Activated CD4-positive, alpha-beta T cell treated with anti-CD3 and anti-CD28 coated beads, Interleukin-2, Interleukin-6, amounts not matched to agents 100 ng/mL and 50 ng/mL, durations not matched to agents 16 hours and 8 hours (primary cell): ENCODE measurements at places on chromosomes 5 and 9.

- DNase-seq = no peak
These were observed 57.9 kb downstream of the PRRT1B start for GRCh38 chr9:131603199-131603598.

DNA sequence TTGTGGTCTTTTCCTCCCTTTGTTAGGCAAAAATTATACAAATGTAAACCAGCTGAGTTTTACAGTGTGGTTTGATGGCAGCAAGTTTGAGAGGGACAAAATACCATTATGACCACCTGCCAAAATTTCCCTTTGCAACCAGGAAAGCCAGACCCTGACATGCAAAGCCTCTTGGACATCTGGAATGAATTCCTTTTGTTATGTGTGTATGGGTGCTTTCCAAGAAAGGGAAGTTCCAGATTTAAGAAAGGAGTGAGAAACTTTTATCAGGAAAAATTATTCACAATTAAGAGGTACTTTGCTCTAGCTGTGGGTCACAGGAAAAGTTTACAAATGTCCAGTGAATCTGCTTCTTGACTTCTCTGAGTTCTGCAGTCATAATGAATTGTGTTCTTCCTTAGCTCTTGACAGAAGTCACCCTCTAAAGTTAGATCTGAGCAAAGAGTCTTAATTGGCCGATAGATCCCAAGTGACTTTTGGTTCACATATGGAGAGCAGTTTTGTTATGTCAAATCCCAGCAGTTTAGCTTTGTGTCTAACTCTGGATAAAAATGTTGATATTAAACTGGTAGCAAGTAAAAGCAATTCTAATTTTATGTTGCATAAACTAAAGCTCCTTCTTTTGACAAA lies 295.9 kb upstream of the ZNF608 start:
- no peak for DNase-seq

- no peak for DNase-seq
These were observed 130.9 kb upstream of the TMEM161B start for GRCh38 chr5:88399561-88399960.

DNA sequence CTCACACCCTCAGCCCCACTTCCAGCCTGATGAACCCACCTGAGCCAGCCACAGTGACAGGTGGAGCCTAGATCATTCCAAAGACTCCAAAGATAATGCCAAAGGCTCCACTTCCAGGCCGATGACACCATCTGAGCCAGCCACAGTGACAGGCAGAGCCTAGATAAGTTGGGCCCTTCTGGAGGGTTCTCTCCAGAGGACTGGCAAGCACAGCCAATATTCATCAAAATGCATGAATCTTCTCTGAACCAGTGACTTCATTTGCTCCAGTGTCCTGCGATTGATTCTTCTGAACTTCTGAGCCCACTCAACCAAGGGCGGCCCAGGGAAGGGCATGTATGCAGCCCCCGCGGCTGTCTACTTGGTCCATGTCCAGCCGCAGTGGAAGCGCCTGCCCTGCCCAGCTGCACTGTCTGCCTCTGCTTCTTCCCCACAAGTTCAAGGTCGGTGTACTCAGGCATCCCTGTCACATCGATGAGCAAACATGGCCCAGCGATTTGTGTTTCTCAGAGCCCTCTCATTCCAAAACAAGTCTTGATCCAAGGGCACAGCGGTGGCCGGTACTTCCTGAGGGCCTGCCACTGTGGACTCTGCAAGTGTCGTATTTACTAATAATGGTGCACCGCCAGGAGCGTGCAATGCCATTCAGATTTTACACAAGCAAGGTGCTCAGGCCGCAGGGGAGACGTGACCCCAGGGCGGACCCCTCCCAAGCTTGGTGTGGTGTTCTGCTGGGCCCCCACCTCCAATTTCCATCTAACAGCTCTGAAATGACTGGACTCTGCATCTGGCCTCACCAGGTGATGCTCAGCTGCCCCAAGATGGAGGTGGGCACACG lies 107.0 kb downstream of the VAV2 start:
- DNase-seq = no peak

- DNase-seq = no peak
These were observed 470.5 kb downstream of the PDE4D start for GRCh38 chr5:59423021-59423420.

DNA sequence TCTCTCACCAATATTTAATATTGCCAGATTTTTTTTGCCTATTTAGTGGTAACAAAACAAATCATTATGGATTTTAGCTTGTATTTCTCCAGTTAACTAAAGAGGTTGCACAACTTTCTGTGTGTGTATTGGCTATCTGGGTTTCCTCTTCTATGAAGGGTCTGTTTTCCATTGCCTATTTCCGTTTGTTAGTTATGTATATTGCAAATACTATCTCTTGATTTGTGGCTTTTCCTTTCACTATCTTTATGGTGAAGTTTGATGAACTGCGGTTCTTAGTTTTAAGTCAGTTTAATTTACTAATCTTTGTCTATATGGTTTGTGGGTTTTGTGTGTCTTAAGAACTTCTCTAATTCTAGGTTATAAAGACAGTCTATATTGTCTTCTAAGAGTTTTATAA lies 136.3 kb downstream of the CEP120 start:
- no peak for DNase-seq

GRCh38 chr5:160071916-160072315 lies 47.3 kb downstream of the PWWP2A start:
- DNase-seq = no peak

DNA sequence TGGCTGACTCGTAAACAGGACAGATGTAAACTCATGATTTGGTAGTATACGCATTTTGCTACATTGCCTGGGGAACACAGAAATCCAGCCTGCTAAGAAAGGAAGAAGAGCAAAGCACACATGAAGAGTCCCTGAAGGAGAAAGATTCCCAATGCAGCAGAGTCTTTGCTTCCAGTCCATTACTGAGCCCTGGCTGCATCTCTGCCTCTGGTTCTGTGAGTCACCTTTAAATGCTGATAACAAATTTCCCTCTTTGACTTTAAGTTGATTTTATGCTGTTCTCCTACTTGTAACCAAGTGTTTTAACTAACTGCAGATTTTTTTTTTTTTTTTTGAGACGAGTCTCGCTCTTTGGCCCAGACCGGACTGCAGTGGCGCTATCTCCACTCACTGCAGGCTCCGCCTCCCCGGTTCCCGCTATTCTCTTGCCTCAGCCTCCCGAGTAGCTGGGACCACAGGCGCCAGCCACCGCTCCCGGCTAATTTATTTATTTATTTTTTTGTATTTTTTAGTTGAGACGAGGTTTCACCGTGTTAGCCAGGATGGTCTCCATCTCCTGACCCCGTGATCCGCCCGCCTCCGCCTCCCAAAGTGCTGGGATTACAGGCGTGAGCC lies 8.5 kb upstream of the PRXL2C start:
- no peak for DNase-seq

DNA sequence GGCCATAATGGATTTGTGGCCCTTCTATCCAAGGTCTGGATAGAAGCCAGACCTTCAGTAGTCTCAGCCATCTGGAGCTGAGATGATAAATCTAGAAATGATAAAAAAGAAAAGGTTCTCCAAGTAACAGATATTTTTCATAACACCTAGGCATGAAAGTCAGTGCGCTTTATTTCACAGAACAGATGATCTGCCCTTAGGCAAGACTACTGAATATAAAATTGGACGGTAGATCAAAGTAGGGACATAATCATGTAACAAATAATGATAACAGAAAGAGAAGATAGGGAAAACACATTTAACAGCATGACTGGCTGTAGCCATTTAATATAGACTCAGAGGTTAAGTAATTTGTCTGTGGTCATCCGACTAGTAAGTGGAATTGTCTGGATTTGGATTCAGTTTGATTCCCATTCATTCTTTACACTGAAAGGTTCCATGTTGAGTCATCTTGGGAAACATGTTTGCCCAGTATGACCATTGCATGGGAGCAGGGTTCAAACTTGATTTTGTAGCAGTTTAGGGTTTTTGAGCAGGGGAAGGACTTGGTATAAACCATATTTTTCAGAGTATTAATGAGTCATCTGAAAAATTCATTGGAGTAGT lies 4.1 kb upstream of the CAVIN4 start:
- DNase-seq = no peak

GRCh38 chr5:14272548-14273205 lies 129.5 kb downstream of the TRIO start:
- DNase-seq = no peak

DNA sequence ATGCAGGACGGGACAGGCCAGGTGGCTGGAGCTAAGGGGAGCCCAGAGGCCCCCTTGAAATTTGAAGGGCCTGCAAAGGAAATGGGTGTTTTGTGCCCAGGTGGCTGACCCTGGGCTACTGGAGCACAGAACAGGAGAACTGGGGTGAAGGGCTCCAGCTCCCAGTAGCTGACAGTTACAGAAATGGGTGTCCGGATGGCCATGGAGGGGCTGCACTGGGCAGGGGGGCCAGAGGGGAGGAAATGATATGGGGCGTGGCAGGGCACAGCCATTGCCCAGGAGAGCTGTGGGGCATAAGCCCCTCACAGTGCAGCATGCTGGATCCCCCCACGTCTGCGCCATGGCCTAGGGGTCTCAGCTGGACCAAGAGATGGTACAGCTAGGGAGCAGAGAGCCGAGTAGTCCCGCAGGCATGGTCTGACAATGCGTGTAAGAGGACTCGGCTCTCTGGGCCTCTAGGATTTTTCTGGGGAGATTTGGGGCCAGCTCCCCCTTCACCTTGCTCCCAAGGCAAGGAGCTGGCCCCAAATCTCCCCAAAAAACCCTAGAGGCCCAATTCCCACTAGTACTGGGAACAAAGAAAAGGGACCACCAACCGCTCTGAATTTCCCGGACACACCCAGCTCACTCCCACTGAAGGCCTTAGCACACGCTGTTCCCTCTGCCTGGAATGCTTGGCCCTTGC lies 7.9 kb upstream of the CARD19 start:
- no peak for DNase-seq

DNA sequence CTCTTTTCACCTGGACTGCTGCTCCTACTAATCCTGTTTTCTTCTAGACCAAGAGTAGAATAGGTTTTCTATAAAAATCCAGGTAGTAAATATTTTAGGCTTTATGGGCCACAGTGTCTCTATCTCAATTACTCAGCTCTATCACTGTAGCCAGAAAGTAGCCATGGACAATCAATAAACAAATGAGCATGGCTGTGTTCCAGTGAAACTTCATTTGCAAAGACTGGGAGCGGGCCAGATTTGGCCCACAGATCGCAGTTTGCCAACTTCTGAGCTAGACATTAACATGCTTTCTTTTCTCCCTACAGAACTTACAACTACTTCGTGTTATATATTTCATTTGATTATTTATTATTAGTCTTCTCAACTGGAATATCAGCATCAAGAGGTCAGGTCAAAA lies 30.2 kb downstream of the BRINP1 start:
- no peak for DNase-seq

DNA sequence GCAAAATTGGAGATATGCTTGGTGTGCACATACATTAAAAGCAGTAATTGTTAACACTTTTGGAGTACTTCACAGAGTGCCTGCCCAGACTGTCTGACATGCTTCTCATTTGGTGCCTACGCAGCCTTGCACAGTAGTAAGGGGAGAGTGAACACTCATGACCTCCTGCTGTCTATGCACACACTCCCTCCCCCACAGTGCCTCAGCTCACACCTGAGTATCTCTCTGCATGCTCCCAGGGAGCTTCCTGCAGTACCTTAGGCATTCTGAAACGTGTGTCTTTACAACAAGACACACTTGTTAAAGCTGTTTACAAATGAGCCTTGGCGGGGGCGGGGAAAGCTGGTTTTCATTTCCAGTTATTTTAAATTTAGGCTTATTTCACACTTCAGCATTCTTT lies 18.0 kb downstream of the MAP3K1 start:
- DNase-seq = no peak

DNA sequence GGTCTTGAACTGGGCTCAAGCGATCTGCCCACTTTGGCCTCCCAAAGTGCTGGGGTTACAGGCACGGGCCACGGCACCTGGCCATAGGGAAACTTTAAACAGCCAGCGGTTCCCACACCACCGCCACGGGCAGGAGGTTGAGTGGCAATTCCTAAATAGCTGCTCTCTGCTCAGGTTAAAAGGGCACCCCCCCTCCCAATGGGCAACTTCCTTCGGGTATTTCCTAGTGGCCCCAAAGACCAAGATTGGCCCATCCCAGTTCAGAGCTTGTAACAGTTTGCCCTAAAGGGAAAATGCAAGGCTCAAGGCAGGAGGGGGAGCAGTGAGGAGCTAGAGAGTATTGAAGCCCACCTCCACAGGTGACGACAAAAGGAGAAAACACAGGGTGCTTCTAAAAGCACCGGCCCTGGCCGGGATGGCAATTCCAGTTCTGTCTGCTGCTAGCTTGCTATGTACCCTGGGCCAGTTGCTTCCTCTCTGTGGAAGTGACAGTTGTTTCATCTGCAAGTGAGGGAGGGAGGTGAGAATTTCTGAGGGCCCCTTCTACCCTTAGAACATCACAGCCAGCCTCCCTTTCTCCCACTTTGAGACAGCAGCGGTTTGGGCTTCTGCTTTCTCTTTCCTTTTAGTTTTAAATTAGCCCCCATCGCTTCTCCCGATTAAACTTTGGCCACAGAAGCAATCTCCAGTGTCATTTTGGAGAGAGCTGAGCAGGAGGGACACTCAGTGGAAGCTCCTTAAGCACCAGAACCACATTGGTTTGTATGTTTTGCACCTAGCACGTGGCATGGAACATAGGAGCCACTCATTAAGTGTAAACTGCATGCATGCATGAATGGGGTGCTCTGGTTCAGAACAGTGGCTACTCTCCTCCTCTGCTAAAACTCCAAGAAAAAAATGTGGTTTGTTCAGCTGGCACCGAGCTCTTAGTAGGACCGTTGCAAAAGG lies 17.3 kb upstream of the TNIP1 start:
- peak; percentile 79 for DNase-seq

DNA sequence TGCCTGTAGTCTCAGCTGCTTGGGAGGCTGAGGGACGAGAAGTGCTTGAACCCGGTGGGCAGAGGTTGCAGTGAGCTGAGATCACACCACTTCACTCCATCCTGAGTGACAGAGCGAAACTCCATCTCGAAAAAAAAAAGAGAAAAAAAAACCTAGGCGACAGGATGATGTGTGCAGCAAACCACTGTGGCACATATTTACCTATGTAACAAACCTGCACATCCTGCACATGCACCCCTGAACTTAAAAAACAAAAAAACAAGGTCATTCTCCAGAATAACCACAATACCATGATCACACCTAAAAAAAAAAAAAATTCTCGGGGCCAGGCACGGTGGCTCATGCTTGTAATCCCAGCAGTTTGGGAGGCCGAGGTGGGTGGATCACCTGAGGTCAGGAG lies 7.5 kb upstream of the DOLPP1 start:
- no peak for DNase-seq

- no peak for DNase-seq
These were observed 111.7 kb upstream of the PCAT7 start for GRCh38 chr9:94443032-94443722.

DNA sequence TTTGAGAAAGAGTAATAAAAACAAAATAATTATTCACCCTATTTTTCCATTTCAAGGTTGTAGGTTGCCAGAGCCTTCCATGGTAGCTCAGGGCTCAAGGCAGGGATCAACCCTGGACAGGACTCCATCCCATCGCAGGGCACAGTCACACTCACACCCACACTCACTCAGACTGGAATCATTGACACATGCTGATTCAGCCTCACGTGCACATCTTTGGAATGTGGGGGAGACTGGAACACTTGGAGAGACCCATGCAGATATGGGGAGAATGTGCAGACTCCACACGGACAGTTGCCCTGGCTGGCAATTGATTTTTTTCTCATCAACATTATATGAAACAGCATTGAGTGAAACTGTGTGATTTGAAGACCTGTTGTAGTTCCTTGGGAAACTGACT lies 234.1 kb downstream of the ADGRV1 start:
- no peak for DNase-seq
